ENCODE measurements at places on chromosomes 16 and 17.
A peak's percentile ranks its signal among the peaks of the same experiment; 100 is the strongest.

DNA sequence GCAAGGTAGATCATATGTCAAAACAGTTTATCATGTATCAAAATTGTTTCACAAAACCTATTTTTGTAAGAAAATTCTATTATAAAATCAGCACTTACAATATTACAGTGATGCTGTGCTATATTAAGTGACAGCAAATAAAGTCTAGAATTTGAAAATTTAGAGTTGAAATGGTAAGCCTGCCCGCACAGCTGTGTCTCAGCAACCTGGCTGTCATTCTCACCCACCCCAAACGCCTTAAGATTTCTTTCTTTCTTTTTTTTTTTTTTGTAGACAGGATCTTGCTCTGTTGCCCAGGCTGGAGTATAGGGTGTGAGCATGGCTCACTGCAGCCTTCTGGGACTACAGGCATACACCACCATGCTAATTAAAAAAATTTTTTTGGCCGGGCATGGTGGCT is 26.8 kb downstream of the CDK5R1 start:
- no peak for DNase-seq

GRCh38 chr16:9499941-9500593 is 408.6 kb downstream of the HAPSTR1 start:
- no peak for DNase-seq

DNA sequence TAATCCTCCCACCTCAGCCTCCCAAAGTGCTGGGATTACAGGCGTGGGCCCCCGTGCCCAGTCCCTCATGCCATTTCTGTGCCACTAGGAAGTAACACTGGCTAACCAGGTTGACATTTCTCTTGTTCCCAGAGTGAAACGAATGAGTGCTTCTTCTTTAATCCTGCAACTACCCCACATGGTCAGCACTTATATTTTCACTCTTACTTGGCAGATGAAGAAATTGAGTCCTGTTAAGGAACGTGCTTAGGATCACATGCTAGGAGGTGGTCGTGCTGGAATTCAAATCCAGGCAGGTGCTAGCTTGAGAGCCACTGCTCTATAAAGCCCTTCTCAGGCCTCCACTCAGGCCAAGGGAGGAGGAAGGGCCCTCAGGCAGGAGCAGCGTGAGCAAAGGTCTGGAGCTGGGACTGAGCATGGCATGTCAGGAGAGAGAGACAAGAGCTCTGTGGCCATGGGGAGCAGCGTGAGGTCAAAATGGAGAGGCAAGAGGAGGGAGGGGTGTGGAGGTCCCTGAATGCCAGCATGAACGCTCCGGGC is 18.5 kb upstream of the RMI2 start:
- DNase-seq: no peak

GRCh38 chr17:75840799-75841164 is 3.4 kb downstream of the UNC13D start:
- no peak for DNase-seq

DNA sequence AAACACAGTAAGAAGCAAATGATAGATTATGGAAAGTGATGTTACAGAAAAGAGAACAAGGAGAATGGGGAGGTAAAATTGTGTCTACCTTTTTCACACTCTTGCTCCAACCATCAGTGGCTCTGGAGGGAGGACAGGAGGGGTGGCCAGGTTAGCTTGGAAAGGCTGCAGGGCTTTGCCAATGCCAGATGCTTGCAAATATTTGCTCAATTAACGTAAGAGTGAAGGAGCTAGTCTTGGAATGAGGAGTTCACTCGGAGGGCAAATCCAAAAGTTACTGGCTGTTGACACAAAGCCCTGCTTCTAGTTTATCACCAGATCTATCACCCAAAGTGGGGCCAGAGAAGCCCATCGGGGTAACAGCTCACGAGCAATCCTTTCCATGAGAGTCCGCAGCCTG is 7.4 kb upstream of the TNRC6C start:
- no peak for DNase-seq

DNA sequence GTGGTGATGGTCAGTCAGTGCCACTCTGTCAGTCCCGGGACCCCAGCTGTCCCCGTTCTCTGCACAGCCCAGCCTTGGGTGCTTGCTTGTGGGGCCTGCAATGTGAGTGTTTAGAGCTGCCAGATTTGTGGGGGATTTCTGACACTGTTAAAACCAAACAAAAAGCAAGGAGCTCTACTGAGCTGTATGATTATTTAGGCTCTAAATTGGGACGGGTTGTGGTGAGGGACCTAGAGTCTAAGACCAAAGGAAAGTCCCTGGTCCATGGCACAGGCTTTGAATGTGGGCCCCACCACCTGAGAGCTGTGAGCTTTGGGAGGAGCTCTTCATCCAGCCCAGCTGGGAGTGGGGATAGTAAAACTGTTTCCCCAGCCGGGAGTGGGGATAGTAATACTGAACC is 63.3 kb downstream of the KSR1 start:
- DNase-seq: no peak

DNA sequence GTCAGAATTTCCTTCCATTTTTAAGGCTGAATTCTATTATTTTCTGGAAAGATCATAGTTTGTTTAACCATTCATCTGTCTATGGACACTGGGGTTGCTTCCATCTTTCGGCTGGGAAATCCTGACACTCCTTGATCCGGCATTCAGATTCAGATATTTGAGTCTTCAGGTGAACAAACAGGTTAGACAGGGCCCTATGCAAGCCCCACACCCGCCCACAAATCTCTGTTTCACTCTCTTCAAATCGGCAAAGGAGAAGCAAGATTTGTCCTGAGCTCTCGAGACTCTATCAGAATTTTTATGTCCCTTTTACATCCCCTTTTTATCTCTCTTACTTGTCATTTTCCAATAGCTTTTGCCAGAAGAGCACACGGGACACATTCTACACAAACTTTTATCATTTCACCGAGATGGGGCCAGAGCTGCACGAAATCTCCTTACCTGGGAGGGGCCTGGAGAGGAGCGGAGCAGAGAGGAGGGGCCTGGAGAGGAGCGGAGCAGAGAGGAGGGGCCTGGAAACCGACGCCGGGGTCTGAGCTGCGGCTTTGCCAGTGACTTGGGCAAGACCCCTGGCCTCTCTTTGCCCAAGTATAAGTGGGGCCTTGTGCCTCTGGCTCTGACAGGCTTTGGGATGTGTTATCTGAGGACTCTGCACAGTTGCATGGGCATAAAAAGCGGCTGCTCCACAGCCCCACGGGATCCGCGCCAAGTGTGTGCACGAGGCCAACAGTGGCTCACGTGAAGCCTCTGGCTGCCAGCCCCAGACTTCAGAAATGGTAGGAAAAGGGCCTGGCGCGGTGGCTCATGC is 54.3 kb upstream of the RBFOX3 start:
- DNase-seq: no peak

- DNase-seq: no peak
These were observed 247.0 kb upstream of the CIBAR2 start for GRCh38 chr16:85359147-85359822.

GRCh38 chr17:74833501-74834377 is 25.9 kb downstream of the GRIN2C start:
- DNase-seq: peak; percentile 70

- DNase-seq: no peak
These were observed 53.9 kb downstream of the AP2B1 start for GRCh38 chr17:35641032-35641431.

GRCh38 chr16:65062736-65063583 is 58.9 kb downstream of the CDH11 start:
- no peak for DNase-seq

- no peak for DNase-seq
These were observed 19.7 kb downstream of the SLC7A6 start for GRCh38 chr16:68283801-68284598.

DNA sequence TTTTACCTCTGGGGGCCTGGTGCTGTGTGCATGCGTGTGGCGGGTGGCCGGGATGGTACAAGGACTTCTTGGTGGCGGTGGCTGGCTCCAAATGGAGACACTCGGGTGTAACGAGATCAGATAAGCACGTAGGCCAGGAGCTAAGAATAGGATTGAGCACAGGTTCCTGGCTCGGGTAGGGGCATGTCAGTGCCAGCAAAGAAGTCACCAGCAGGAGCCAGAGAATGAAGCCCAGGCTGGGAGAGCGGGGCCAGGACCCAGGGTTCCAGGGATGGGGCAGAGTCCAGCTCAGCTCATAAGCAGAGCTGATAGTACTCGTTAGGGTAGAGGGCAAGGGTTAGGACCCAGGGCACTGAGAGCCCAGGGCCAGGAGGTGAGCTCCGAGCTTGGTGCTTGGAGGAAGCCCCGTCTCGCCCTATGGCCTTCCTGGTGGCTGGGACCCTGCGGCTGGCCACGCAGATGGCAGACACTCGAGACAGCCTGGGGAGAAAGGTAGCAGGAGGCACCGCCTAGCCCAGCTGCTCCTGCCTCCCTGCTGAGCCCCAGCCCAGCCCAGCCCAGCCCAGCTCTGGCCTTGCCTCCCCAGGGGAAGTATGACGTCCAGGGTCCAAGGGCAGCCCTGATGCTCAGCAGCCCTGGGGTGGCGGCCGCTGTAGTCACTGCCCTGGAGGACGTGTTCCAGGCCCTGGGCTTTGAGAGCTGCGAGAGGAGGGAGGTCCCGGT is 8.9 kb downstream of the ZNF213 start:
- no peak for DNase-seq

DNA sequence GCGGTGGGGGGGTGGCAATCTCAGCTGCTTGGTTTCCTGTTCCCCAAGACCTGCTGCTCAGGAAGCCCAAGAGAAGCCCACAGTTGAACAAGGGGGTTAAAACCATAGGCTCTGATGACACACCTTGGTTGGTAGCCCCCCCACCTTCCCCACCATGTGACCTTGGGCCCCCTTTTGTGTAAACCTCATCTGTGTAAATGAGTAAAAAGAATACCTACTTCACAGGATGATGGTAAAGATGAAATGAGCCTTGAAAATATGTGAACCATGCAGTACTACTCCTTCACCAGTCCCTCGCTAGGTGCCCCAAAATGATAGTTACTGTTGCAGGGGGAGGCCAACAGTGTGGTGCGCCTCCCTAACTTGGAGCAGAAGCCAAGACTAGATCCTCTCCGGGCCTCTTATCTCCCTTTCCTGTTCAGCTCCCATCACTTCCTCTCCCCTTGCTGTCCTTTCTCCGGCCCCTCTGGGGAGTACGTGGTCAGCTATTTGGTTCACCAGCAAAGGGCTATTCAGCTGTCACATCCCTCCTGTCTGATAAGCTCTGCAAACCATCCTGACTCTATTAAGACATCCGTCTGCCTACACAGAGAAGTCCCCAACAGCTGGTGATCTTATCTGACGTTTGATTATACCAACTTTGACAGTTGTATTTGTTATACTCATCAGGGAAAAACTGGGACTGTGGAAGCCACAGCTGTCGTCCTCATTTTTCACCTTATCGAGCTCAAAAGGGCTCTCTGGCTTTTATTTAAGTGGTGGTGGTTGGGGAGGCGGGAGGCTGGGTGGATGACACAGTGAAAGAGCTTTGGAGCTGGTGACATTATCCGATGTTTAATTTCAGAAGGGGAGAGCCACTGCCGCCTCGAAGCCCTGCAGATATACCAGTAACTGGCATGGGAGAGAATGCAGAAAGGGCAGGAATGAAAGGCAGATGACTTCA is 19.9 kb downstream of the DCAKD start:
- DNase-seq: no peak

DNA sequence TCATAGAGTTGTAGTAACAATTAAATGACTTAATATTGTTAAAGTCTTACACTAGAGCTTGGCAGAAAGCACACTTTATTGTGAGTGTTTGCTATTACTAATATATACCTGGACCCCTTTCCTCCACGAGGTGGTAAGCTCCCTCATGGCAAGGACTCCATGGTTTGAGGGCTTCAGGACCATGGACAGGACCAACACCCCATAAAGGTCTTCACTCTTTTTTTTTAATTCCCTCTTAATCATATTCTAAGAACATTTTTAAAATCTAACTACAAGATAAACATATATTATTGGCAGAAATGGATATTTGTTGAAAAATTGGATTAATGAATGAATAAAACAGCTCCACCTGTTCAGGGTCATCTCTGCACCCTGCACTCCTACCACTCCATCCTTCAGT is 154.5 kb downstream of the CBLN1 start:
- DNase-seq: no peak

DNA sequence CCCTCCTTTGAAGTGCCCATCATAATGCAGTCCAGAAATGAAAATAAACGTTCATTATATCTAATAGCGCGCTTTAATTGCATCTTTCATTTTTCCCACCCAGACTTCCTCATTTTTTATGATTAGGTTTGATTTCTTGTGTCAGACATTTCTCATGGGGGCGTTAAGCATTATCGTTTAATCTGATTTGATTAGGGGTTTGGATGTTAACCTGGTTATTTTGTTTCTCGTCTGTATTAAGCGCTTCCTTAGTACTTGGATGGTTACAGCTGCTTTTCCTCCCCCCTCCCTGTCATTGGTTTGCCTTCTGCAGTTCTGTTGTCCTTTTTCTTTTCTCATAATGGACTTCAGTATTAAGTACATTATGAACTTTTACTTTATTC is 540 bp downstream of the MFSD11 start:
- DNase-seq: no peak

GRCh38 chr17:14209215-14209614 is 27.4 kb downstream of the CDRT15 start:
- no peak for DNase-seq

DNA sequence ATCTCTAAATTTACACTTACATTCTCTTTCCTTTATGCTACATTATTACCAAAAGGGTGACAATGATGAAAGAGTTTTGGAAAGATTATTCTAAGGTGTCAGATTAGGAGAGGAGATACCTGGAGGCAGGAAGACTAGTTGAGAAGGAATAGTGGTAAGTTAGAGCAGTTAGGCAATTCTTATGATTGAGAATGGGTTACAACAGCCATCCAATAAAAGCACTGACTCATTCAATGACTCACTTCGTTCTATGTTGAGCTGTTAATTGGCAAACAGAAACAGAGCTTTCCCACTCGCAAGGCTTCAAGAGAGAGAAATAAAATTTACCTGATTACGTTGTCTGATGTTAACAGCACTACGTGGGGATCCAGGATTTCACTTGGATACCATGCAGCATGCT is 5.8 kb downstream of the NUP88 start:
- DNase-seq: no peak

GRCh38 chr16:69880640-69881133 is 70.4 kb upstream of the CLEC18A start:
- no peak for DNase-seq

GRCh38 chr17:48294806-48295361 is 135.1 kb downstream of the SKAP1 start:
- no peak for DNase-seq

GRCh38 chr17:49213399-49213798 is 2.9 kb downstream of the ABI3 start:
- no peak for DNase-seq

DNA sequence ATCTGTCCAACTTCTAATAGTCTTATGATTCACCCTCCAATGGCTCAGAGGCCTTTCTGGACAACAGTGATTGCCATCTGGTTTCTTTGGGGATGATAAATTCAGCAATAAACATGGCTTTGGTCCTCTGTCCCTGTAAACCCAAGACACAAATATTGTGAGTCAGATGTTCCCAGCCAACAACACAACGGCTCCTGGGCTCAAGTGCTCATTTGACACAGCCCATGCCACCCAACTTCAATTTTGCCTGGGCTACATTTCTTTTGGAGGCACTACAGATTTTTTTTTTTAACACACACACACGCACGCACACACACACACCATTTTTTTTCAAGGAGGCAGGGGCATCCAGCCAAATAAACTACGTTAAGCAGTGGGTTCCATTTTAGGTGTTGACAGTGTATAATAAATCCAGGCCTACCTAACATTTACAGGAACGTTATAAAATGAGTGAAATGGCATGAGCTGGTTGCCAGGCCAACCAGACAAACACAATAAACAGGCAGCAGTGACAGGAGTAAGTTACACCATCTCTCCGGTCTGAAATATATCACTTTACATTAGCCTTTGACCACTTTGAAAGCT is 939.9 kb upstream of the SOX9 start:
- DNase-seq: no peak
